ENCODE measurements at places on chromosomes 13 and 19.

DNA sequence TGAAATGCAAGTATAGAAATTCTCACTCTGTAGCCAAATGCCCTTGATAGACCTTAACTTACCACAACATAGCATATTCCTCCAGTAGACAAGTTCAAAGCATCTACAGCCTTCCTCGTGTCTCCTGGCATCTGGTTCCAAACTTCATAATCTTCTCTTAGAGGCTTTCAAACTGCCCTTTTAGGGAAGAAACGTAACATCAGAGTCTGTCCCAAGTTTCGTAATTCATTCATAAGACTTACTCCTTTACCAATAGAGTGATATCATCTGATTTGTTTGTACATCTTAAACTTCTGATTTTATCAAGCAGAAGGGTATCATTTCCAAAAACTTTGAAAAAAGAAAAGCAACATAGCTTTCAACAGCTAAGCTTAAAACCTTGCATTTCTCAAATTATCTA is 137.4 kb downstream of the SPRY2 start:
- DNase-seq: no peak

DNA sequence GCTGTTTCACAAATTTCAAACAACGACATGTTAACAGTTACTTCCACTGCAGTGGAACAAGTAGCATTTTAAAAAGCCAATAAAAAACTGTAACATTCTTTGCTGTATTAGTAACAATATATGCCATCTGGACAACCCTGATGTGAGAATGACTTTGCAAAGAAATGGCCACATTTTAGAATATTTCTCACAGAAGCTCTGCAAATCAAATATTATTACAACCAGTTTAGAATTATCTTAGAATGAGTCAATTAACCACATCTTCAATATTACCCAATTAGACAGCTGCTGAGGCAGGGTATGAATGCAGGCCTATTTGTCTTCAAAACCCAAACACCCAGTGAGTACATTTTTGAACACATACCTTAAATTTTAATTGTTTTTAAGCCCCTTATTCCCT is 3.2 kb downstream of the ZNF699 start:
- no peak for DNase-seq

DNA sequence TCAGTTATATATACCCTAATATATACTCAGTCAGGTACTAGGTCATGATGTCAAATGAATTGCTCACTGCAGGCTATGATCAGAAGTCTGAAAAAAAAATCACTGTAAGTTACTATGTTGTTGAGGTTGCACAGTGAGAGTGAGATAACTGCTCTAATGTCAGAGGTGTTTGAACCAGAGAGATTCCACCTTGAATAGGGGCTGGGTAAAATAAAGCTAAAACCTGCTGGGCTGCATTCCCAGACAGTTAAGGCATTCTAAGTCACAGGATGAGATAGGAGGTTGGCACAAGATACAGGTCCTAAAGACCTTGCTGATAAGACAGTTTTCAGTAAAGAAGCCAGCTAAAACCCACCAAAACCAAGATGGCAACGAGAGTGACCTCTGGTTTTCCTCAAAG is 10.2 kb downstream of the EPSTI1 start:
- DNase-seq: no peak

- DNase-seq: no peak
These were observed 114.8 kb downstream of the KATNAL1 start for GRCh38 chr13:30192320-30193093.

- no peak for DNase-seq
These were observed 528.6 kb downstream of the SUCLA2 start for GRCh38 chr13:47472516-47472915.

DNA sequence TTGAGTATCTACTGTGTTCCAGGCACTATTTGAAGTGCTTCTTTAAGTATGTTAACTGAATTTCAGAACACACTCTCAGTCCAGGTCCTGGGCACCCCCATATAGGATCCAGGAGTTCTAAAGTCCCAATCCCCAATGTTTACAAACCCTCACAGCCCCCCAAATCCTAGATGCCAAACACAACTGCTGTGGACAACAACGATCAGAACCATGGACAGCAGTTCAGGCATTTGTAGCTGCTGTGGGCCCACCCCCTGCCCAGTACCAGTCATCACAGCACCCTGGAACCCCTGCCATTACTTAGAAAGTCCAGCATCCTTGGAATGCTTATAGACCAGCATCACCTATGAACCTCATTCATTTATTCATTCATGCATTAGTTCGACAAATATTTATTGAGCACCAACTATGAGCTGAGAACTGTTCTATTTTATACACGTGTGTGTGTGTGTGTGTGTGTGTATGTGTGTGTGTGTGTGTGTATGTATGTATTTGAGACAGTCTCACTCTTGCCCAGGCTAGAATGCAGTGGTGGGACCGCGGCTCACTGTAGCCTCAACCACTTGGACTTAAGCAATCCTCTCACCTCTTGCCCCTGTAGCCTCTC is 19.3 kb upstream of the SDHAF1 start:
- DNase-seq: no peak

All from naive B cell (primary cell).